Fibroblast of upper back skin (primary cell): ENCODE measurements at places on chromosomes 2 and 18.

- DNase-seq: no peak
Observed at GRCh38 chr2:135773319-135773718, 31.7 kb downstream of the UBXN4 start.

- peak; percentile 61 for DNase-seq
Observed at GRCh38 chr18:63994783-63995399, 25.0 kb downstream of the SERPINB8 start.

GRCh38 chr2:202941771-202942170 is 29.7 kb downstream of the CARF start:
- DNase-seq: peak; percentile 50

DNA sequence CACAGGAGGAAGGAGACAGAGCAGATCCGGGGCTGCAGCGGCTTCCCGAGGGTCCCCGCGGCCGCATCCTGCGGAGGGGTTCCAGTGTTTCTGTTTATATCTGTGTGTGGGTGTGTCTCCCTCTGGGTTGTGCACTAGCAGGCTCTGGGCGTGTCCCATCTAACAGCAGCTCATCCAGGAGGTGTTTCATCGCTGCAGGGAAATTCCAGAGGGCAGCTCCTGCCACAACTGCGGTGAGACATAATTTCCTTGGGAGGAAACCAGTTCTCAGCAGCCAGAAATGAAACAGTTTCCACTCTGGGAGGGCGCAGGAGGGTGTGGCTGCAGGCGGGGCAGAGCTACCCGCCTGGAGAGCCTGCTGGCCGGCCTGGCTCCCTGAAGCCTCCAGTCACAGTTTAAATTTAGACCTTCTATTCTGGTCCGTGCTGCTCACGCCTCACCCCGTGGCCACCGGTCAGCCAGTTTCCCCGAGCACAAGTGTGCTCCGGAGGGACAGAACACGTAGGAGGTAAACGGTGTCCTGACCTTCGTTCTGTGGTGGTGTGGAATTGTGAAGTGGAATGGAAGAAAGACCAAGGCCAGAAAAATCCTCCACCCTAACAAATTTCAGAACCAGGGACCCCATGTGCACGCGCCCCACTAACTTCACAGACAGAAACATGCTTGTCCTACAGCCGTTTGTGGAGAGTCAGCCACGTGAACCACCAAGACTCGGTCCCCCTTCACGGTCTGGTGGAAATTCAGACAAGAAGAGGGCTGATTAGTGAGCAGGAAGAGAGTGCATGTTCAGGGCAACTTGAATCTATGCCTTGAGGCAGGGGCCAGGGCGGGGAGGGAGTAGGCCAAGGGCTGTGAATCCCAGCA is 50.2 kb downstream of the TEX44 start:
- DNase-seq: peak; percentile 89

DNA sequence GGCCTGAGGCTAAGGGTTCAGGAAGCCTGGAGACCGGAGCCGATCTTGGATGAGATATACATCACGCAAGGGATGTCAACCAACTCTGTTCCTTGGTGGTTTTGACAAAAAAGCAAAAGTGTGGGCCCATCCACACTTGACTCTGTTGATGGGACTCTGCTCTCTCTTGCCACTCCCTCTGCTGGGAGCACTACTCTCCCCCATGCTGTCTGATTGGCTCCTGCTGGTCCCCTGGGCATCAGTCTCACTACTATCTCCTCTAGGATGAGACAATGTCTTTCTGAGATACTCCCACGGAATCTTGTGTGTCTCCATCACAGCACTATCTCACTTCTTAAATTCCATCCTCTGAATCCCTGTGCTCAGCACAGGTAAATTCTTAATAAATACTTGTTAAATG is 56.8 kb upstream of the DNMT3A start:
- DNase-seq: no peak

DNA sequence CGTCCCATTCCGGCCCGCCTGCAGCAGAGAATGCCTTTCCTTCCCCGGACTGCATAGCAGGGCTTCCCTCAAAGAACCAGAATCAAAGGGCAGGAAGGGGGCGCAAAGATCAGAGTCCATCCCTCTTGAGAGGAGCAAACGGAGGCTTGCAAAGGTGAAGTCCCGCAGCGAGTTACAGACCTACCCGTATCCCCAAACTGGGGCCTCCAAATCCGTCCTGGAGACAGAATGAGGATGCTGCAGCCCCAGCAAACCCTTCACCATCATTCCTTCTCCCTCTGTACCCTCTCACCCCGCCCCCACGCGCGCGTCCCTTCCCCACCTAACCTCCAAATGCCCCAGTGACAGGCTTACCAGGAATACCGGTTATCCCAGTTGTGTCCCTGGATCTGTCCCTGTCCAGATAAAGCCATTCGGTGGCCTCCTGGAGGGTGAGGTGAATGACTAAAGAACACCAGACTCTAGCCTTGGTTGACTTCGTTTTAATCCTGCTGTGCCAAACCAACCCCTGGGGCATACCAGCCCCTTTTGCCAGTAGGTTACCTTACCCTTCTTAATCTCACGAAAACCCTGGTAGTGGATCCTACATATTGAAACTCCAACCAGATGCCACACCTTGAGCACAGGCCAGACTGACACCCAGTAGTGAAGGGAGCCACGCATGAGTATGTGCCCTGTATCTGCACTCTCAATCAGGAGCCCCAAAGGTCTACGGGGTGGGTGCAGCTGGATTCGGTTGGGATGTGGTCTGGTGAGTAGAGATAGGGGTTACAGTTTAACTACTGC is 961 bp upstream of the SLC40A1 start:
- no peak for DNase-seq

DNA sequence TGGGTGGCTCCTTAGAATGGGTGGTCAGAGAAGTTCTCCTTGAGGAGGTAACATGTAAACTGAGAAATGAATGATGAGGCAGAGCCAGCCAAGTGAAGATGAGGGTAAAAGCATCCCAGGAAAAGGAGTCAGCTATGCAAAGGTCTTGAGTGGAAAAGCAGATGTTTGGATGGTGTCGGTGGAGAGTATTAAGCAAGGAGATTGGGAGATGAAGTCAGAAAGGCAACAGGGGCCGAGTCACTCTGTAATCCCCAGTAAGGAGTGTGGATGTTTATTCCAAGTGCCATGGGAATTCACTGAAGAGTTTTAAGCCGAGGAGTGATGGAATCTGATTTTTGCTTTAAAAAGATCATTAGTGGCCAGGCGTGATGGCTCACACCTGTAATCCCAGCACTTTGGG is 3.4 kb upstream of the STAMBP start:
- no peak for DNase-seq

DNA sequence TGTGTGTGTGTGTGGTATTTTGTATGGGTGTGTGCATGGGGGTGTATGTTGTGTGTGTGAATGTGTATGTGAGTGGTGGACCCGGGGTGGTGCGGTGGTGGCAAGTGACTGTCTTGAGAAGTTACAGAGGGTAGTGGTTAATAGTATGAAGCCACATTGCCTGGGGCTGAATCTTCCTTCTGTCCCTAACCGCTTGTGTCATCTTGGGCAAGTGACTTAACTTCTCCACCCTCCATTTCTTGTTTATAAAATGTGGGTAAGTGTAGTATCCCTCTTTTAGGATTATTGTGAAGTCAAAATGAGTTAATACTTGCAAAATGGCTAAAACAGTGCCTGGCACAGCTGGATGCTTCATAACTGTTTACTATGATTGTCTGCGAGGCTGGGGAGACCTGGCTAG is 63.5 kb downstream of the MYCN start:
- no peak for DNase-seq

GRCh38 chr18:33350256-33350655 is 90.3 kb downstream of the CCDC178 start:
- peak; percentile 80 for DNase-seq

GRCh38 chr2:160306985-160307384 is 106.9 kb upstream of the ITGB6 start:
- DNase-seq: peak; percentile 93

GRCh38 chr2:1489486-1489885 is 76.2 kb downstream of the TPO start:
- DNase-seq: no peak

DNA sequence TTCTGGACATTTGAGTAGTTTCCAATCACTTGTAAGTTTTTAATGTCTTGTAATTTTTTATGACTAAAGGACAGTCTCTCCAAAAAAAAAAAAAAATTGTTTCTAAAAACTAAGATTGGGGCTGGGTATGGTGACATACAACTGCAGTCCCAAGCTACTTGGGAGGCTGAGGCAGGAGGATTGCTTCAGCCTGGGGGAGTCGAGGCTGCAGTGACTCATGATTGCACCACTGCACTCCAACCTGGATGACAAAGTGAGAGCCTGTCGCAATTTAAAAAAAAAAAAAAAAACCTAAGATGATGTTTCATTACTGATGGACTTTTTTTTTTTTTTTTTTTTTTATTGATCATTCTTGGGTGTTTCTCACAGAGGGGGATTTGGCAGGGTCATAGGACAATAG is 34.4 kb upstream of the PKDCC start:
- DNase-seq: no peak

GRCh38 chr2:203453858-203454451 is 81.1 kb downstream of the RAPH1 start:
- peak; percentile 53 for DNase-seq

- no peak for DNase-seq
Observed at GRCh38 chr2:43068041-43068533, 158.3 kb downstream of the ZFP36L2 start.

DNA sequence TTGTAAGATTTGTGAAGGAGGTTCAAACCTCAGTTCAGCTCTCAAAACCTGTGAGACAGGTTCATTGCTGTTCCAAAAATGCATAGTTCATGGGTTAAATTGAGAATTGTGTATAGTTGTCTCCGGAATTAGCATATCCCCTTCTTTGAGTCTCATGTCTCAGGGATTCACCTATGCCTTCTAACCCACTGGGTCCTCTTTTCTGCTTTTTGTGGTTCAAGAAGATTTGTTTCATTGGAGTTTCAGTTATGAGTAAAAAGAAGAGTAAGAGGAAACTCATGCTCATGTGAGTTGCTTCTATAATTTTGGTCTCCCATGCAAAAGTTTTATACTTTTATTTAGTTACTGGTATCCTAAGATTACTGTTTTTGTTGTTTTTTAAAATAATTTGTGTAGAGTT is 1219.8 kb upstream of the ZEB2 start:
- no peak for DNase-seq

- DNase-seq: no peak
Observed at GRCh38 chr2:42914860-42915259, 122.5 kb upstream of the HAAO start.

DNA sequence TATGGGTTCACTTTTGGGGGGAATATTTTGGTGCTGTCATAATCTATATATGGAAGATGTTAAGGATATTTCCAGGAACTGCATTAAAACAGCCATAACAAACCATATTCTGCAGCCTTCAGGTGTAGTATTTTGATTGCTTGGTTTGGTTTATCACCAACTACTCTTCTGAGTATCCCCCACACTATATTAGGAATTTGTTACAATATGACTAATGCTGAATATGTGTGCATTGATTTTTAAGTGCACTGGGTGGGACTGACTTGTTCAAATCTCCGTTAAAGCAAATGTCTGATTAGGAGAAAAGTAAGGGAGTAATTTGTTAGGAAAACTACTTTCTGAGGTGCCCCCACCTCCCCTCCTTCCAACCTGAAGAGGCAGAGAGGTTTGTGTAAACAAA is 47.7 kb downstream of the SPTBN1 start:
- DNase-seq: peak; percentile 28

DNA sequence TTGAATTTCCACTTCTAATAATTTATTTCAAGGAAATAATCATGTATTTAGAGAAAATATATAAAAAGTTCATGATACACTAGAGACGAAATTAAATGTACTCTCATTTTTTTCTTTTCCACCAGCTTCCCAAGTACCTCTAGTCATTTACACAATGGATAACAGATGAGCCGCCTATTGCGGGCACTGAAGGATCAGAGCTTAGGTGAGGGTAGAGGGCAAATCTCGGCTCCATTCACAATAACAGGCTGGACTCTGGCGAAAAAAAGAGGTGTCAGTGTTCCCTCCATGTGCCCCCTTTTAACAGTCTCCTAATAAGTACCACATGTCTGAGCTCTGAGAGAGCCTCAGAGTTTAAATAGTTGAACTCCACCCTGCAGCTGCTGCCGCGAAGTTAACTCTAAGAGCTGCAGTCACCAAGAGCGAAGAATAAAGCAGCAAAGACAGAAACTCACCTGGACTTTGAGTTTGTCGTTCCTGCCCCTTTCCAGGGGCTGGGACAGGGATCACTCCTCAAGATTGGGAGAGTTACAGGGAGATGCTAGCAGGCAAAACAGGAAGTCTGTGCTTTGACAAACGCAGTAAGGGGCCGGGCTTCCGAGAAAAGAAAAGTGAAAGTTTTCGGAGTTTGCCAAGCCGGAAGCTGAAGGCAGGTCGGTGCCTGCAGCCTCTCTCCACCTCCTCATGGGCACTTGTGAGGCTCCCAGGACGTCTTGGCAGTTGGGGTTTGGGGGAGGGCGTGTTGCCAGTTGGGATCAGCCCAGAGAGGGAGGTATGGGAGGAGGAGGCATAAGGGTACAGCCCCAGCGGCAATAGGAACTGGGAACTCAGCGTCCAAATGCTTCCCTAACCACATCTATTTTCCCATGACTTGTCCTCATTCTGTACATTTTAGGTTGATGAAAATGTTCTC is at the start of gene SP110:
SP110 (minus strand) TSS at position 566 of the 913 bp plus-strand sequence. CDS start 3,057 bp downstream, outside the sequence.
- peak; percentile 78 for DNase-seq

- DNase-seq: no peak
Observed at GRCh38 chr2:160486341-160486740, 7.3 kb downstream of the RBMS1 start.

DNA sequence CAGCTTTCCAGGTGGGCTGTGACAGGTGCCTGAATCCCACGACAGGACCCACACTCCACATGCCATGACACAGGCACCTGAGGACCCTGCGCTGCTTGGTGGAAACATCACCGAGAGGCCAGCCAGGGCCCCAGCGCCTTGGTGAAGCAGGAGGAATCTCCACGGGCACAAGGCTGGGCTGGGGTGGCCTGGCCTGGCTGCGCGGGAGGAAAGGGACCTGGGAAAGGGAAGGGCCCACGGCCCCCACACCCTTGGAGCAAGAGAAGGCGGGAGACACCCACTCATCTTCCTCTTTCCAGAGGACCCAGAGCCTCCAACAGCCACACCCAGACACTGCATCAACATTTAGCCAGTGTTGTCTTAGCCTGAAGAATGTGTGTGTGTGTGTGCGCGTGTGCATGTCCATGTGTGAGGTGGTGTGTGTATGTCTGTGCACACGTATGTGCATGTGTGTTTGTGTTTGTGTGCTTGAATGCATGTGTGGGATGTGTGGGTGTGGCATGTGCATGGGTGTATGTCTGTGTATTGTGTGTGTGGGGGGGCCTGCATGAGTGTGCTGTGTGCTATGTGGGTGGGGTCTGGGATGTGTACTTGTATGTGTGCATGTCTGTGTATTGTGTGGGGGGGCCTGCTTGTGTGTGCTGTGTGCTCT is 6.3 kb upstream of the OTOS start:
- no peak for DNase-seq

- DNase-seq: no peak
Observed at GRCh38 chr2:221530653-221531037, 41.5 kb downstream of the EPHA4 start.

DNA sequence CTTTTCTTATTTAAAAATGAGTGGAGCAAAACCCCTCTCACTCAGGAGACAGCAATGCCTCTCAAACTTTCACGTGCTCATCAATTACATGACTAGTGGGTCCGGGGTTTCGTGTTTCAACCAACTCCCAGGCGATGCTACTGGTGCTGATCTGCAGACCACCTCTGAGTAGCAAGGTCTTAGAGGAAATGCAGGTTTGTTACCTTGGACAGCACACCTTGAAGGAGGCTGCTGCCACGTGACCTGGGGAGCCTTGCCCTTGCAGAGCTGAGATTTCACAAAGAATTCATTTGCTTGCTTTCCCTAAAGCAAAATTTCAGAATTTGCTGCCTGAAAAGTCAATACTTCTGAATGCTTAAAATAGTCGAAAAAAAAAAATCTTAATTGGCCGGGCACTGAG is 32.4 kb downstream of the SMIM21 start:
- no peak for DNase-seq
